A549 treated with Mapracorat at 1 μM for 4 hours (cell line): ENCODE measurements at places on chromosomes 6 and 20. TPM values are rescaled to one million over a fixed set of nuclear protein-coding genes. Genes with fewer than 3 reads are reported as not detected.

The BMP2 gene
- total RNA-seq: 0.20 to 0.45 TPM (median 0.33 TPM) in 5 replicates

The EGFL8 gene
- total RNA-seq: 0.82 to 2.3 TPM (median 1.5 TPM) in 5 replicates

The PRPF6 gene
- total RNA-seq: 49.2 to 55.6 TPM (median 53.8 TPM) in 5 replicates

The ADGRG6 gene
- 44.3 to 75.7 TPM (median 63.2 TPM) in 5 replicates for total RNA-seq

The SULF2 gene
- total RNA-seq: 20.5 to 23.5 TPM (median 21.6 TPM) in 5 replicates
